Epithelial cell of umbilical artery (primary cell): ENCODE measurements at places on chromosomes 5 and 9. TPM values are rescaled to one million over a fixed set of nuclear protein-coding genes. Genes with fewer than 3 reads are reported as not detected.

CDHR2 gene
- total RNA-seq: not detected in 2 replicates

DMRTA1 gene
- 0.30 and 0.32 TPM in 2 replicates for total RNA-seq

PCDHB10 gene
- 0.30 and 0.32 TPM in 2 replicates for total RNA-seq

CDKN2B-AS1 gene
- total RNA-seq: 1.1 and 2.3 TPM in 2 replicates
